ENCODE measurements at places on chromosomes 1 and 21. TPM values are rescaled to one million over a fixed set of nuclear protein-coding genes. Genes with fewer than 3 reads are reported as not detected.

- no peaks in the 10 kb centered on the region for H3K4me1 ChIP-seq
- H3K27ac ChIP-seq = no peak overlapping the region
- no peak overlapping the region for H3K4me3 ChIP-seq
- DNase-seq = no peak
- H3K27me3 ChIP-seq = no peaks in the 10 kb centered on the region
Measured at GRCh38 chr1:229839800-229840199, 213.8 kb downstream of the URB2 start.

DNA sequence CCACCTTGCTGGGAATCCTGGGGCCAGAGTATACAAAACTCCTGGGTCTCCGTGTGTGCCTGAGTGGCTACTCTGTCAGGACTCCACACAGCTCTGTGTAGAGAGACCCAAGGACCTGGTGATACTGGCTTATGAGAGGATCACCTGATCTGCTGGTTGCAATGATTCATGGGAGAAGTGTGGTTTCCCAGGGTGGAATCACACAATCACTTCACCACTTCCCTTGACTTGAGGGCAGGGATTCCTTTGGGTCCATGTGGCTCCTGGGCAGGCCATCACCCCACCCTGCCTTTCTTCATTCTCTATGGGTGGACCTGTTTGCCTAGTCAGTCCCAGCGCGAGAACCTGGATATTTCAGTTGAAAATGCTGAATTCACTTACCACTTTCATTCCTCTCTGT lies 13.3 kb downstream of the PRSS38 start:
- DNase-seq = no peak
- no peaks in the 10 kb centered on the region for H3K36me3 ChIP-seq
- H3K27ac ChIP-seq = no peak overlapping the region
- H3K4me3 ChIP-seq = no peak overlapping the region
- H3K27me3 ChIP-seq = no peaks in the 10 kb centered on the region

- no peak overlapping the region for H3K4me3 ChIP-seq
- no peak overlapping the region for H3K27ac ChIP-seq
- DNase-seq = no peak
- peaks cover 7% of the 10 kb centered on the region for H3K4me1 ChIP-seq
- no peaks in the 10 kb centered on the region for H3K36me3 ChIP-seq
- H3K27me3 ChIP-seq = no peaks in the 10 kb centered on the region
Measured at GRCh38 chr21:44552681-44553080, 1.4 kb upstream of the KRTAP10-2 start.

Gene PLA2G2F
- polyA plus RNA-seq = not detected

Gene APP
- polyA plus RNA-seq = 19.8 TPM

Gene SERTAD4
- polyA plus RNA-seq = not detected

Gene SNIP1
- 5.5 TPM for polyA plus RNA-seq
